DMS79 (cell line): ENCODE measurements at places on chromosomes 16 and 17.

GRCh38 chr17:15947271-15947670, 2.3 kb downstream of the ADORA2B start:
- DNase-seq: no peak

GRCh38 chr17:74758848-74759168, 10.4 kb downstream of the NHERF1 start:
- no peak for DNase-seq

DNA sequence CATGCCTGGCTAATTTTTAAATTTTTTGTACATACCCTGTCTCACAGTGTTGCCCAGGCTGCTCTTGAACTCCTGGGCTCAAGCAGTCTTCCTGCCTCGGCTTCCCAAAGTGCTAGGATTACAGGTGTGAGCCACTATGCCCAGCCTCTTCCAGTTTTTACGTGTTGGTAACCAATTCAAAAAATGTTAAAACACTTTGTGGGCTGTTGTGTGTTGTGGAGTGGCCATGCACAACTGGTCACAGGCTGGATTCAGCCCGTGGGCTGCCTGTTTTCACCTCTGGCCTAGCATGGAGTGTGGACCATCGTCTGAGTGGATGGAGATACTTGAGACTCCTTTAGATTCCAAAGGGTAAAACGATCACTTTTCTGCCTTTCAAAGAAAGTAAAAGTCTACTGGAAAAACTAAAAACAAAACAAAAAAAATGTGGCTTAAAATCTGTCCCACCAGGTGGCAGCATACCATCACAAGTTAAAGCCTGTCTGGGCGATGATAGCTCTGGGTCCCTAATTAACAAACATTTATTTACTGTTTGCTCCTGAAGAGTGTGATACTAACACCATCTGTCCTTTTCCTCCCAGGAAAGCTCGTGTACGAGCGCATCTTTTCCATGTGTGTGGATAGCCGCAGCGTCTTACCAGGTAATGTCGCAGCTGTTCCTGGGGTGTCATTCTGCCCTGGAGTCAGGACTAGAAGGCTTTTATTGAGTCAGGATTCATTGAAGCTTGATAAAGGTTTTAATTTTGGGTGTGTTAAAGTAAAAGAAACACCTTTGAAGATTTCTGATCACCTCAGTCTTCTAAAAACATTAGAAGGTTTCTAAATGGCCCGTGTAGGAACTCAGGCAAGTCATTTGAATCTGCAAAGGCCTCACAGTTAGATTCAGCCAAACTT, 45.8 kb downstream of the VPS35L start:
- no peak for DNase-seq

DNA sequence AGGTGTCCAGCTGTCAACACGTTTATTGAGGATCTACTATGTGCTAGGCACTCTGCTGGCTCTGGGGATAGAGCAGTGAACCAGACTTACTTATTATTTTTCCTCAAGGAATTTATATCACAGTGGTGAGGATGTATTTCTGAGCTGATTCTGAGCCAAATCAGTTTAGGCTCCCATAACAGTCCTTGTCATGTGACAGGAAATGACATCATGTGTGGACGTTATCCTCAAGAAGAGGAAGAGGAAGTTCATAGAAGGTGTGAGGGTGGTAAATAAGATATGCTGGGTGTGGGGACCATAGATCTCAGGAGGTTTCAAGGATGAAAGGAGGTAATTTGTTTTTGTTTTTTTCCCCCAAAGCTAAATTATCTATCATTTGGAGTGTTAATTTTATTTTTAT, 873.5 kb upstream of the EEF2KMT start:
- no peak for DNase-seq

- no peak for DNase-seq
These were observed 715.1 kb downstream of the CDH11 start for GRCh38 chr16:64406770-64407181.

GRCh38 chr16:88087517-88087877, 136.3 kb downstream of the BANP start:
- no peak for DNase-seq

- DNase-seq: no peak
These were observed 15.4 kb downstream of the DHODH start for GRCh38 chr16:72023962-72024361.

DNA sequence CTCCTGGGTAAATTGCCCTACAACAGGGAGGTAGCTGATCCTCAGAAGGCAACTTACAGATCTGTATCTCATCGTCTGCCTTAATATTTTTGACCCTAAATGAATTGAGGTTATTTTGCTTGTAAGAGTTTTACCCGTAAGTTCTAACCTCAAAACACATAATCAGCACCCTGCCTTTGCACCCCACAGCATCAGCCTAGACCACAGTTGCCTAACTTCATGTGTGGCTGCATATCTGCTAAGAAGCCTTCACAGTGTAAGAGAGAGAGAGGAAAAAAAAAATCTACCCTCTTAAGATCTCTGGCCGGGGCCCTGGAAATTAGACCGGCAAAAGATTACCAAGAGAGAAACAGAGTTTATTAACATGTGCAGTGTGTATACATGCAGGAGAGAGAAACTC, 76.9 kb downstream of the ARHGAP44 start:
- no peak for DNase-seq

GRCh38 chr17:44920565-44920940, 5.3 kb upstream of the GFAP start:
- no peak for DNase-seq

- no peak for DNase-seq
These were observed 72.7 kb downstream of the GNAO1 start for GRCh38 chr16:56263711-56264608.

DNA sequence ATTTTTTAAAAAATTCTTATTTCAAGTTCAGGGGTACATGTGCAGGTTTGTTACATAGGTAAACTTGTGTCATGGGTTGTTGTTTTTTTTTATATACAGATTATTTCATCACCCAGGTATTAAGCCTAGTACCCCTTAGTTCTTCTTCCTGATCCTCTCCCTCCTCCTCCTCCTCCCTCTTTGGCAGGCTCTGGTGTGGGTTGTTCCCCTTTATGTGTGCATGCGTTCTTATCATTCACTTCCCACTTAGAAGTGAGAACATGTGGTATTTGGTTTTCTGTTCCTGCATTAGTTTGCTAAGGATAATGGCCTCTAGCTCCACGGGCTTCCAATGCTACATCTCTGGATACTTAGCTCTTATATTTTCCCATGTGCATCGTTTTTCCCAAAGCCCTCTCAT, 404.4 kb downstream of the HAPSTR1 start:
- no peak for DNase-seq

DNA sequence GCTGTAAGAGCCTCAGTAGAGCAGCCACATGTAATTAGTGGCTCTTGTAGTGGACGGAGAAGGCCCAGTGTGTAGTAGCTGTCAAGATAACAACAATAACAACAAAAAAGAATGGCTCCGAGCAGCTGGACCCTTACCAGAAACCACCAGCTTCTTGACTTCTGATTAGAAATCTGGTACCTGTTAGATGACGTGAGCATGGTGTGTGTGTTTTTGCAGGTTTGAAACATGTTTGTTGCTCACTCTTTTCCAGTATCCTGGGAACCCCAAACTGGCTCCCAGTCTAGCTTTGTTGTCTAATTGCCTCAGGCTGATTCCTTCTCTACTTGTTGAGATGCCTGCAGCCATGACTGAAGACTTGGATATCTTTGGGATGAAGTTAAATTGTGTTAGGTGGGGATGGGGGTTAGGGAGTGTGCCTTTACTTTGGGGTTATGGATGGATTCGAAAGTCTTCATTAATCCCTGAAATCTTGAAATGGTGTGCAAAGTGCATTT, 21.0 kb downstream of the IGF2BP1 start:
- no peak for DNase-seq

DNA sequence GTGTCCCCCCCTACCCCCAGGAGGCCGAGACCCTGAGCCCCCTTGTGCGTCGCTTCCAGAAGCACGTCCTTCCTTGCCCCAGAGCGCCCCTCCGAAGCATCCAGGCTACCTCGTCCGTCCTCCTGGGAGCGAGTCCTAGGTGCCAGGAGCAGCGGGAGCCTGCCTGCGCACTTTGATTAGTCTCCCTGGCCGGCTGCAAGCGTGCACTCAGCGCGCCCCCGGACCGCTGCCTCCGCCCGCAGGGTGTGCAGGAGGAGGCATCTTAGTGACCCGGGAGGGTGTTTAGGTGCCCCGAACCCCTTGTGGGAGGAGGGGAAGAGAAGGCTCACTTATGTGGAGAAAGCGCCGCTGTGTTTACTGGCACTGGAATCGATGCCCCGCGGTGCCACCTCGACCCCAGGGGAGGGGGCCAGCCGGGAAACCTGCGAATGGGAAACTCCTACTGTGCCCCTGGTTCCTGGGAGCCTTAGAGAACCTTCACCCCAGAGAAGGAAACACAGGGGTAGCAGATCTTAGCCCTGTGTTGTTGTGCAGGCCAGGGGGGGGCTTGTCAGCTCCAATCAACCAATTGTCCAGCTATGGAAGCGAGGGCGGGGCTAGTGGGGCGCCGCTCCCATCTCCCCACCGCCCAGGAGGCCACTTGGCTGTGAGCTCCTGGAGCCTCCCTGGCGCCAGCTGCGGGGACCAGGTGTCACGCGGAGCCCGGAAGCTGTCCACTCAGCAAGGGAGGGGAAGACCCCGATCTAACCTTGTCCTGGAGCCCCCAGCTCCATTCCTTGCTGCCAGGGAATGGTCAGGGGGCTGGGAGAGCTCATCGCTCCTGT, 922.8 kb upstream of the EEF2KMT start:
- DNase-seq: peak; percentile 51

GRCh38 chr17:42565523-42566214, 1.2 kb upstream of the MLX start:
- no peak for DNase-seq

GRCh38 chr16:82093666-82094300, 58.7 kb downstream of the HSD17B2 start:
- DNase-seq: no peak

GRCh38 chr16:73846356-73846755, 450.3 kb upstream of the PSMD7 start:
- DNase-seq: no peak

DNA sequence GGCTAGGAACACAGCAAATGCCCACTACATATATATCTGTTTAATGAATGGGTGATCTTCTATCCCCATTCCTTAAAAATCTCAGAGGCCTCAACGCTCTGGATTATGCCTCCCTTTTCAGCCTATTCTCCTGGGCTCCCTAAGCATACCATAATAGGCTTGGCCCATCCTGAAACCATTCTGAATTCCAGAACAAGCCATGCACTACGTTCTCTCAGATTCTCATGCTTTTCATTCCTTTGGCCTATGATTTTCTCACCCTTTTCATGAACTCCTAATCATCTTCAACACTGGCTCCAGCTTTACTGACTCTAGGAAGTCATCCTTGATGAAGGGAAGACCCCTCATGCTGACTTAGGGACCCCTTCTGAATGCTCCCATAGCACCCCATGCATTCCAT, 71.1 kb downstream of the RPGRIP1L start:
- DNase-seq: no peak

GRCh38 chr17:45302649-45303173, 14.1 kb downstream of the MAP3K14 start:
- no peak for DNase-seq

DNA sequence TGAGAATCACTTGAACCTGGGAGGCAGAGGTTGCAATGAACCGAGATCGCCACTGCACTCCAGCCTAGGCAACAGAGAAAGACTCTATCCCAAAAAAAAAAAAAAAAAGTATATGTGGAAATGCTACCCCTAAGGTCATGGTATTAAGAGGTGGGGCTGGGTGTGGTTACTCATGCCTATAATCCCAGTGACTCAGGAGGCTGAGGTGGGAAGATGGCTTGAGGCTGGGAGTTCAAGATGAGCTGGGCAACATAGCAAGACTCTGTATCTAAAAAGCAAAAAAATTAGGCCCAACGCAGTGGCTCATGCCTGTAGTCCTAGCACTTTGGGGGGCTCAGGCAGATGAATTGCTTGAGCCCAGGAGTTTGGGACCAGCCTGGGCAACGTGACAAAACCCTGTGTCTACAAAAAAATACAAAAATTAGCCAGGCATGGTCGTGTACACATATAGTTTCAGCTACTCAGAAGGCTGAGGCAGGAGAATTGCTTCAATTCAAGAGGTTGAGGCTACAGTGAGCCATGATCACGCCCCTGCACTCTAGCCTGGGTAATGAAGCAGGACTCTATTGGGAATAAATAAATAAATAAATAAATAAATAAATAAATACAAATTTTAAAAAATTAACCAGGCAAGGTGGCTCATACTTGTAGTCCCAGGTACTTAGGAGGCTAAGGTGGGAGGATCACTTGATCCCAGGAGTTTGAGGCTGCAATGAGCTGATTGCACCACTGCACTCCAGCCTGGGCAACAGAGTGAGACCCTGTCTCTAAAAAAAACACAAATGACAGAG, 32.3 kb upstream of the NUFIP2 start:
- DNase-seq: no peak

- peak; percentile 11 for DNase-seq
These were observed 189.7 kb downstream of the TMEM132E start for GRCh38 chr17:34769049-34769448.

DNA sequence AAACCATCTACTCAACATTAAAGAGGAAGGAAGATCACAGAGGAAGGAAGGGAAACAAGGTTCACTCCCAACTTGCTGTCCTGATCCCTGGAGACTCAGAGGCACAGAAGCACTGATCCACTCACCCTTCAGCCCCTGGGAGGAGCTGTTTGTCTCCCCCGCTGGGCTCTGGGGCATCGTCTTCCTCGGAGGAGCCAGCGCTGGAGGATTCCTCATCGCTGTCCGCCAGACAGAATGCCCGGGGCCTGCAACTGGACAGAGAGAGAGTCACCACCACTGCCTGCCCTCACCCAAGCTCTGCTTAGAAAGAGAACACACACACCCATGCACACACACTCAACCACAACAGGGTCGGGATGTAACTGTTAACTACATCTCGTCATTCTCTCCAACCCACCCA, 24.8 kb upstream of the ERN1 start:
- DNase-seq: no peak

DNA sequence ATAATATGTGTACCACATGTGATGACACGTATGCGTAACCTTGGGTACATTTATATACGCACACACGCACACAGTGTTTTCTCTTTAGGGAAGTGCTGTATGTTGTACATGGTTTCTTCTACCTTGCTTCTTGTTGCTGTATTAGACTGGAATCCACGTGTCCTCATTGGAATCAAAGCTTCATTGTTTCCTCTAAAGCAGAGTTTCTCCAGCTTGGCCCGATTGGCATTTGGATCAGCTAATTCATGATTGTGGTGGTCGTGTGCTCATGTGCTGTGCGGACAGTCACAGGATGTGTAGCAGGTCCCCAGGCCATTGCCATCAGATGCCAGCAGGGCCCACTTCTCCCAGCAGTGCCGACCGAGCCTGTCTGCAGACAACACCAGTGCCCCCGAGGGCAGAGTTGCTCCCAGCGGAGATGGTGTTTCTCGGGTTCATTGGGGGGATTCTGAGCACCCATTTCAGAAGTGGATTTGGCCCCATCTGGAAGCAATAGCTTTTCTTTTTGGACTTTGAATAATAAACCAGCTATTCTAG, 148.4 kb downstream of the RPTOR start:
- no peak for DNase-seq

- no peak for DNase-seq
These were observed 4.7 kb upstream of the ZNHIT3 start for GRCh38 chr17:36481829-36482228.

GRCh38 chr16:86122681-86123342, 223.8 kb downstream of the IRF8 start:
- DNase-seq: no peak

- DNase-seq: no peak
These were observed 14.1 kb downstream of the KRT39 start for GRCh38 chr17:40952661-40953060.

GRCh38 chr17:28392491-28392890, 13.5 kb downstream of the SLC46A1 start:
- DNase-seq: no peak

- DNase-seq: peak; percentile 10
These were observed 9.9 kb upstream of the RAP1GAP2 start for GRCh38 chr17:2786176-2786881.
